Ovary (tissue), 10 donors: ENCODE measurements at places on chromosomes 6 and 20. TPM values are rescaled to one million over a fixed set of nuclear protein-coding genes. Genes with fewer than 3 reads are reported as not detected.

GRCh38 chr20:34200023-34200422 lies 41.2 kb upstream of the ASIP start:
- H3K4me1 ChIP-seq: no peaks in the 10 kb centered on the region
- DNase-seq: no peak
- no peaks in the 10 kb centered on the region for H3K27me3 ChIP-seq
- no peaks in the 10 kb centered on the region for H3K36me3 ChIP-seq

Gene SLC22A2
- total RNA-seq: not detected

Gene PLG
- 0.25 TPM for total RNA-seq

- no peak overlapping the region for H3K27ac ChIP-seq
- H3K27me3 ChIP-seq: no peaks in the 10 kb centered on the region
- no peaks in the 10 kb centered on the region for H3K36me3 ChIP-seq
- H3K4me1 ChIP-seq: peaks cover 1% of the 10 kb centered on the region
Observed at GRCh38 chr6:128275681-128276080, 244.7 kb downstream of the PTPRK start.

DNA sequence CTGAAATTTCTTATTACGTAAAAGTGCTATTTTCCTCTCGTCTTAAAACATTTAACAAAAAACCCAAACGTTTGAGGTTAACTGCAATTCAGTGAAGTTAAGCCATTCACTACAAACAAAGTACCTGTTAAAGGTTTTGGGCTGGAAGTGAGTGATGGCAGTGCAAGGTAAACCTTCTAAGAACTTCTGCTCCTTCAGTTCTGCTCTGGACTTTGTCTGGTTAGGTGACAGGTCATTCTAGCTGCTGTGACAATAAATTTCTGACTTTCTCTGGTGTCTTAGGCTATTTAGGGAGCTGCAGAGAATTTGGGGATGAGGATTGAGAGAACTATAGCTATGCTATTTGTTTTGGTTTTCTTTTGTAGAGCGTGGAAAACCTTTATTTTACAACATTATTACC lies 36.5 kb upstream of the NEDD9 start:
- no peaks in the 10 kb centered on the region for H3K27me3 ChIP-seq
- peaks cover 13% of the 10 kb centered on the region for H3K4me1 ChIP-seq
- no peak for DNase-seq
- no peak overlapping the region for H3K27ac ChIP-seq

GRCh38 chr20:805713-806112 lies 27.8 kb upstream of the FAM110A start:
- no peak overlapping the region for H3K27ac ChIP-seq
- no peak for DNase-seq
- H3K4me3 ChIP-seq: no peak overlapping the region
- no peaks in the 10 kb centered on the region for H3K36me3 ChIP-seq
- no peaks in the 10 kb centered on the region for H3K4me1 ChIP-seq
- H3K27me3 ChIP-seq: no peaks in the 10 kb centered on the region

- peaks cover 4% of the 10 kb centered on the region for H3K4me1 ChIP-seq
- no peak overlapping the region for H3K27ac ChIP-seq
- DNase-seq: no peak
- H3K4me3 ChIP-seq: no peak overlapping the region
Observed at GRCh38 chr20:40640667-40641066, 48.4 kb downstream of the MAFB start.

- no peaks in the 10 kb centered on the region for H3K4me1 ChIP-seq
- H3K27me3 ChIP-seq: no peaks in the 10 kb centered on the region
- H3K27ac ChIP-seq: no peak overlapping the region
- DNase-seq: no peak
- H3K4me3 ChIP-seq: no peak overlapping the region
- H3K36me3 ChIP-seq: no peaks in the 10 kb centered on the region
Observed at GRCh38 chr6:36616893-36617521, 22.8 kb downstream of the SRSF3 start.

DNA sequence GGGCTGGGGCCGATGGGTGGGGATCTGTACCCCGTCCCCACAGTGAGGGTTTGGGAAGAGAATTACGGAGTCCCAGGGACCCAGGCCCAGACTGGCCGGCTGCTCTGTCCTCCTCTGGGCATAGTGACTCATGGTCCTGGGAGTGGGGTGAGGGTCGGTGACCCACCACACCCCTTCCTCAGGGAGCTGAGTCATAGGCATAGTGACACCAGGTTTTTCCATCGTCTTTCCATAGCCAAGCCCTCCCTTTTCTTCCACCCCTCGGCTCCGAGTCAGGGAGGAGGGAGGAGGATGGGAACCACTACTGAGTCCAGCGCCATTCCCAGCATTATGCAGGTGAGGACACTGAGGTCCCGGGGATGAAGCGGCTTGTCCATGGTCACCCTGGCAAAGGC lies 8.9 kb downstream of the CYP21A2 start:
- no peaks in the 10 kb centered on the region for H3K36me3 ChIP-seq
- H3K27ac ChIP-seq: peak overlapping the region; percentile 73
- H3K27me3 ChIP-seq: no peaks in the 10 kb centered on the region
- H3K4me1 ChIP-seq: peaks cover 10% of the 10 kb centered on the region
- no peak overlapping the region for H3K4me3 ChIP-seq

GRCh38 chr20:2751878-2752566 lies 48.4 kb downstream of the CPXM1 start:
- H3K27ac ChIP-seq: peak overlapping the region; percentile 56
- H3K4me1 ChIP-seq: peaks cover 2% of the 10 kb centered on the region
- no peaks in the 10 kb centered on the region for H3K36me3 ChIP-seq
- no peaks in the 10 kb centered on the region for H3K27me3 ChIP-seq
- H3K4me3 ChIP-seq: peak overlapping the region; percentile 46

DNA sequence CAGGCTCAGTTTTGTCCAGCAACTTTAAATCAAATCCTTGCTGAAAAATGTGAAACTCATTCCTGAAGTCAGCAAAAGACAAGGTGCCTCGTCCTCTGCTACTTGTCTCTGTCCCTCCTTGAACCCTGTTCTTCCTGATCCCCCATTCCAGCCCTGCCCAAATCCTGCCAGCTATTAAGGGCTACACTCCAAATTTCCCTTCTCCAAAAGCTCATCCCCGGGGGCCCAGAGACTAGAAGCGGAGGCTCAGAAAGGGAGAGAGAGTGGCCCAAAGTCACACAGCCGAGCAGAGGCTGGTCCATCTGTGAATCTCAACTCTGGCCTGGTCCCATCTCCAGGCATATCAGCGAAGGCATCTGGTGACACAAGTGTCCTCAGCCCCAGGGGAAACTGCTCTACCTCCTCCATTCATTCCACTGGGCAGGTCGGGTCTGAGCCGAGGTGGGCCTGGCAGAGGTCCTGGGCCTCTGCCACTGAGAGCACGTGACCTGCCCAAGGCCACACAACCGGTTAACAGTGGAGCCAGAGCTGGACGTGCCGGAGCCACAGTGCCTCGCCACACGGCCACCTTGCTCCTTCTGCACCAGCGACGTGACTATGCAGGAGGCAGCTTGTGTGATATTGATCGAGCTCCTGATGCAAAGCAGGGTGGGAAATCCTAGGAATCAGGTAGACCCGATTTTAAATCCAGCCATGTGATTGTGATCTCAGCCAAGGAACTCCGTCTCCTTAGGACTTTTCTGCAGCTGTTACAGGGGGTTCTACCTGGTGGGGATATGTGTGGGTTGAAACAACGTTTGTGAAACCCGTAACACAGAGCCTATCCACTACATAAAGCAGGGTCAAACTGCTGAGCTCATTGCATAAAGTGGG lies 28.6 kb downstream of the NOL4L start:
- H3K4me3 ChIP-seq: no peak overlapping the region
- no peaks in the 10 kb centered on the region for H3K27me3 ChIP-seq
- no peak overlapping the region for H3K27ac ChIP-seq
- H3K36me3 ChIP-seq: no peaks in the 10 kb centered on the region
- no peak for DNase-seq
- H3K4me1 ChIP-seq: no peaks in the 10 kb centered on the region

Gene COL19A1
- total RNA-seq: 0.23 TPM

- no peaks in the 10 kb centered on the region for H3K27me3 ChIP-seq
- H3K36me3 ChIP-seq: no peaks in the 10 kb centered on the region
- no peak overlapping the region for H3K27ac ChIP-seq
- no peaks in the 10 kb centered on the region for H3K4me1 ChIP-seq
Observed at GRCh38 chr6:148973538-148974208, 226.8 kb downstream of the UST start.

DNA sequence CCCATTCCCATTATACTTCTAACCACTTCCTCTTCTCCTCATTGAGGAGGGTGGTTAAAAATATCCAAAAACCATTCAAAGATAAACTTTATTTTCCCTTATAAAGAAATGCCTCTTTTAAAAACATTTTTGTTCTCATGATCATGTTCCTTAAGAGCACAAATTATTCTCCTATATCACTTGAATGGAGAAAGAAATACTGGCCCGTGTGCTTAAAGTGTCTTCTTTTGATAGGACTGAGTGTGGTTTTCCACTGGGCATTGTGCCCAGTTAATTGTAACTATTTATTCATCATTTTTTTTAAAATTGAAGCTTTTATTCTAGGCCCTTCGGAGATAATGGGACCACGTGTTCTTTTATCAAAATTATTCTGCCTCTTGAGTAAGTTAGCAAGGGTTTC lies 871.5 kb downstream of the QKI start:
- H3K36me3 ChIP-seq: no peaks in the 10 kb centered on the region
- H3K27me3 ChIP-seq: no peaks in the 10 kb centered on the region
- no peak overlapping the region for H3K4me3 ChIP-seq
- H3K4me1 ChIP-seq: no peaks in the 10 kb centered on the region
- DNase-seq: no peak

Gene RHAG
- 0.40 TPM for total RNA-seq

DNA sequence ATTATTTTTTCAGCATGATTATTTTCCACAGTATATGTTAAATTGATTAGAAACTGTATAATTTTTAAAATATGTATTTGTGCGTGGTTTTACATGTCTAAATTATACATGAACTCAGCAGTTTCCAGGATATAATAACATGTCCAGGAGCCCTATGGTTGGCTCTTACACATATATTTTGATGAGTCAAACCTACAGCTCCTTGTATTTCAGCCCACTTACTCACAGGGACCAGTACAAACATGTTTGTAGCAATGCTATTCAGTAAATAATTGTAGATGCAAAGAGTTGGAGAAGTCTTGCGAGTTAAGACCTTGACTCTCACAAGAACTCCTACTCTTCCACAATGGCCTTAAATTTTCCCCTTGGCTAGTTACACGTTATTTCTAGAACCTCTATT lies 107.2 kb upstream of the SASH1 start:
- peaks cover 1% of the 10 kb centered on the region for H3K4me1 ChIP-seq
- H3K27me3 ChIP-seq: no peaks in the 10 kb centered on the region
- no peak for DNase-seq
- no peaks in the 10 kb centered on the region for H3K36me3 ChIP-seq

DNA sequence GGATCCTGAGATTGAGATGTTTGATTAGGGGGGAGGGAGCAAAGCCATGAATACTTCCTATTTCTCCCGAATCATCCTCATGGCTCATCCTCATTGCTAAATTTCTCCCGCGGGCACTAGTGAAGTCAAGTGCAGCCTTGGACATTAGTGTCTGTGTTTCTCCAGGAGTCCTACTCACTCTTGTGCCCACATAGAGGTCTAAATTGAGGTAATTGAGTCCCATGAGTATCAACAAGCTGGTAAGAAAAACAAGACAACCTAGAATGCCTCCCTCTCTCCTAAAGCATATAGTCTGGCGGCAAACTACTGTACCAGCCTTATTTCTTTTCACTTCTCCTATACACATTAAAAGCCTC lies 420 bp downstream of the CENPQ start:
- no peak overlapping the region for H3K27ac ChIP-seq
- H3K27me3 ChIP-seq: no peaks in the 10 kb centered on the region
- H3K4me1 ChIP-seq: peaks cover 3% of the 10 kb centered on the region
- no peaks in the 10 kb centered on the region for H3K36me3 ChIP-seq

Gene GRM4
- total RNA-seq: not detected

- no peak overlapping the region for H3K27ac ChIP-seq
- no peak for DNase-seq
- no peaks in the 10 kb centered on the region for H3K36me3 ChIP-seq
- no peaks in the 10 kb centered on the region for H3K27me3 ChIP-seq
Observed at GRCh38 chr20:20692587-20692986, 19.9 kb downstream of the RALGAPA2 start.

DNA sequence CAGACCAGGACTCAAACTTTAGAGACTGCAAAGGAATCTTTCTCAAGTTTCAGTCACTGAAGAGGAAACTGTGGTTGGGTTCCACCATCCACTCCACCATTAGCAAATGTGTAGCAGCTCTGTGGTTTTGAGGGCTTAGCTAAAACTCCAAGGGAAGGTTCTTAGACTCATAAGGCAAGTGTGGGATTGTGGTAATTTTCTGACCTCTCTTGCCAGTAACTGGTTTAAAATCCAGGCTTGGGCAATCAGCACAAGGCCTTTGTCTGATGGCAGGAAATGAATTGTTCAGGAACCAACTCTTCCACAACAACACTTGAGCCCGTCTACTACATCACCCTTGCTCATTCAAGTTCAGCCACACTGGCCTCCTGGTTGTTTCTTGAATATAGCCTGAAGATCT lies 68.6 kb upstream of the FBXL4 start:
- no peaks in the 10 kb centered on the region for H3K4me1 ChIP-seq
- no peaks in the 10 kb centered on the region for H3K36me3 ChIP-seq
- no peaks in the 10 kb centered on the region for H3K27me3 ChIP-seq
- H3K27ac ChIP-seq: no peak overlapping the region

GRCh38 chr20:51440589-51440988 lies 101.9 kb downstream of the NFATC2 start:
- DNase-seq: no peak
- no peaks in the 10 kb centered on the region for H3K36me3 ChIP-seq
- no peaks in the 10 kb centered on the region for H3K4me1 ChIP-seq
- H3K4me3 ChIP-seq: no peak overlapping the region
- no peak overlapping the region for H3K27ac ChIP-seq

DNA sequence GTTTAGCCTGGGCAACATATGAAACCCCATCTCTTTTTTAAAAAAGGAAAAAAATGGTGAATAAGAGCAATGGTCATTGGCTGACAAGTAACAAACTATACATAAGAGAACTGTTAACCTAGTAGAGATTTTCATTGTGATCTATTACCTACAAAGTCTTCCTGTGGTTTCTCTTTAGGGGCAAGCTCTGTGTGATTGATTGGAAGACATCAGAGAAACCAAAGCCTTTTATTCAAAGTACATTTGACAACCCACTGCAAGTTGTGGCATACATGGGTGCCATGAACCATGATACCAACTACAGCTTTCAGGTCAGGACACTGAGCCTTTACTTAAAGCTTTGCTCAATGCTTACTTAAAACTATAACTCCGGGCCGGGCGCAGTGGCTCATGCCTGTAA lies 19.2 kb downstream of the MGME1 start:
- no peaks in the 10 kb centered on the region for H3K27me3 ChIP-seq
- no peak overlapping the region for H3K27ac ChIP-seq
- H3K36me3 ChIP-seq: no peaks in the 10 kb centered on the region

DNA sequence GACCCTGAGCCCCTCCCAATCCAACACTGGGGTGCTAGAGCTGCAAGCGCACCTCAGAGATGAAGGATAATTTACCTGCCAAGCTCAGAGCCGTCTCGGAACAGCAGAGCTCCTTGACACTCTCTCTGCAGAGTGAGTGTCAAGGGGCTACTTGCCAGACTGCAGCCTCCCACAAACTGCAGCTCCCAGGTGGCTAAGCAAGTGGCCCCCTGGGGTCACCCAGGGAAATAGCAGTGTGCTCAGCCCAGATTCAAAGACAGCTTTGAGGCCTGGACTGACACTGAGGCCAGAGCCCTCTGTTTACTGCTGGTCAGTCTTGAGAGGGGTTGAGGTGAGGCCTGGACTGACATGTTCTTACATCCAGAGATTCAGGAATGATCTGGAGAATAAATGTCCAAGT lies 46.0 kb upstream of the GJA1 start:
- H3K27me3 ChIP-seq: no peaks in the 10 kb centered on the region
- no peak for DNase-seq
- no peaks in the 10 kb centered on the region for H3K36me3 ChIP-seq
- no peak overlapping the region for H3K27ac ChIP-seq
- no peaks in the 10 kb centered on the region for H3K4me1 ChIP-seq
- H3K4me3 ChIP-seq: no peak overlapping the region

- DNase-seq: no peak
- no peaks in the 10 kb centered on the region for H3K27me3 ChIP-seq
- H3K4me1 ChIP-seq: no peaks in the 10 kb centered on the region
- H3K36me3 ChIP-seq: no peaks in the 10 kb centered on the region
Observed at GRCh38 chr6:164108869-164109769, 694.6 kb downstream of the QKI start.

Gene CST2
- not detected for total RNA-seq

Gene GCNT2
- 1.3 TPM for total RNA-seq
